ENCODE measurements at places on chromosomes 3 and 15.

DNA sequence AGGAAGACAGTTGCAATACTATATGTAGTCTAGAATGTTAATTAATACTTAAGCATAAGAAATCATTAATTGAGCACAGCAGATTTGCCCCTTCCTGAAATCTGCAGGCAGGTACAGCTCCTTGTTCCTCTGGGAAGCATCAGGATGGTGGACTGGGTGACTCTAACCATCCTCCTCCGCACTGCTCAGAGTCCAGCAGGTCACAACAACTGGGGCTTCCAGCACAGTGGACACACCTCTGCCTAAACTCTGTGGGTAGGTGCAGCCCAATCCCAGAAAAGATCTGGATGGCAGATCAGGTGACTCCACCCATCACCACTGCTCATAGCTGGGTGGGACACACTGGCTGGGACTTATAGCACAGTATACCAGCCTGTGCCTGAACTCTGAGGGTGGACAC is 189.9 kb upstream of the TMCO5A start:
- DNase-seq: no peak

GRCh38 chr3:123032057-123032456 is 4.5 kb upstream of the SEMA5B start:
- DNase-seq: no peak

- no peak for DNase-seq
Observed at GRCh38 chr15:68616397-68616796, 37.6 kb downstream of the CORO2B start.

- peak; percentile 80 for DNase-seq
Observed at GRCh38 chr3:72488738-72489035, 359.6 kb downstream of the SHQ1 start.

DNA sequence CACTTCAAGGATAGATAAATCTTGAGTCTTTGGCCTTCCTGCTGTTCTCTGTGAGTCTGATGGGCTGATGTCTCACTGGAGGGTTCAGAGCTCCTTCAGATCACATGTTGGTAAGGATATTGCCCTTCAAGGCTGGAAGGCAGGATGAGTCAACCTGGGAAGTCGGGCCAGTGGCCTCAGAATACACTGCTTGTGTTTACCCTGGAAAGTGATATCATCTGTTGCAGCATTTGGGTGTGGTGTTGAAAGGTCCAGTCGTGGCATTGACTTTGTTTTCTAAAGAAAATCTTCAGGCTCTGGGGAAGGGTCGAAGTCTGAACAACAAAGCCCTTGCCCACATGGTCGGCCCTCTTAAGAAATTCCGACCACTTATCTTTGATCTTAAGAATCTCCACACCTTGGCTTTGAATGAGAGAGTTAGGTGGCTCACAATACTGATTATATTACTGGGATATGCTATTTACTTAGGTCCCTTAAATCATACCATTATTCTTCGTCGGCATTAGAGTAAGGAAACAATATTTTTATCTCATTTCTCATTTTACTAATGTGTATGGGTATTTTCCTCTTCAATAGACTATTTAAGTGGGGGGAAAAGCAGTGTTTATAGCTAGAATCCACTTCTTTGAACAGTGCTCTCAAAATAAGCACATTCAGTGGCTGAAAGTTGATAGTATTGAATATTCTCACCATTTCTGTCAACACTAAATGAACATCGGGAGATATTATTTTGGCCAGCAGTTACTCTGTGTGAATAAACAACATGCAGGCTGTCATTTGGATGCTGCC is 303.9 kb upstream of the RASGRP1 start:
- peak; percentile 97 for DNase-seq

DNA sequence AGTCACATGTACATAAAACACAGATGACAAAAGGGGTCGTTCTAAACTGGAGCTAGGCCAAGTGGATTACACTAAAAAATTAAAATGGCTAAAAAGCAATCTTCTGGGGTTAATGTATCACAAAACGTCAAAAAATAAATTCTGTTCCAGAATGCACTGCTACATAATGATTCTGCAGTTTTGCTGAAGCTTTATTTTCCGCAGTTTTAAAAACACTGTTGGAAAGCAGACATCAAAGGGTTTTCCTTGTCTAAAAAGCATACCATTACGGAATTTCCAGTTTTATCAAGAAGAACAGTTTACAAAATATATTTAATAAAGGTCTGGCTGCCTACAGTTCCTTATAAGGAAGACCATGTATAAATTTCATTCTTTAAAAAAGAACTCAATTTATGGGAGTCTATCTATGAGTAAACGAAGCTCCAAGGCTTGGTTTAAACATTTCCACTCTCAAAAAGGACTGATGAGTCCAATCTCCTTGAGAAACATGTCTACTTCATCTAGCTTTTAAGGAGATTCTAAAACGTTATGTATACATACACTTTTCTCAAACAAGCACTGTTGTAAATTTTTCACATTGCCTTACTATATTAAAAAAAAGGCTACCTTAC is 1.3 kb downstream of the DMXL2 start:
- DNase-seq: no peak

DNA sequence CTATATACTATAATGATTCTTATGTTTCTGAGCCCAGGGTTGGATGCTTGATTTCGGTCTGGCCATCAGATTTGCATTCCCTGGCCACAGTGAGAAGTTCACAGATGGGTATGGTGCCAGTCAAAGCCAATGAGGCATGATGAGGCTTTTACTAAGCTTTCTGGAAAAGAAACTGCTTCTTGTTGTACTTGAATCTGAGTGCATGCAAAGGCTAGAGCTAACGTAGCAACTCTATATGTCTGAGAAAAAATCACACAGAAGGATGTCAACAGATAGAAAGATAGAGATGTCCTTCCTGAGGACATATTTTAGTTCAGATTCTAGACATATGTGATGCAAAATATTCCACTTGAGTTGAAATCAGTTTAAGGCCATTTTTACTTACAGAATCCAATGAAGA is 608.1 kb downstream of the ROBO1 start:
- no peak for DNase-seq

DNA sequence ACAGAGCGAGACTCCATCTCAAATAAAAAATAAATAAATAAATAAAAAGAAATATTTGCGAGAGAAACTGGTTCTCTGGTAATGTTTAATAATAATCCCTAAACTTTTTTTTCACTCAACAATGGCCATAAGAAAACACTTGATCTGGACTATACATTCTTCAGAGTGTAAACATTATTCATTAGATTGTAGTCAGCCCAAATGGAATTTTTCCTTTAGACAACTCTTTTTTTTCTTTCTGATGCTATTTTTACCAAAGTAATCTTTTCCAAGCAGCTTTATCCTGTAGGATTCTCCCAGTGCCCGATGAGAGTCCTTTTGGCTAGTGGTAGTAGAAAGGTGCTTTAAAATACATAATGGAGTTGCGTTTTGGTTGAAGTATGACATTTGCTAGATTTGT is 90.4 kb downstream of the NEDD4 start:
- DNase-seq: no peak

DNA sequence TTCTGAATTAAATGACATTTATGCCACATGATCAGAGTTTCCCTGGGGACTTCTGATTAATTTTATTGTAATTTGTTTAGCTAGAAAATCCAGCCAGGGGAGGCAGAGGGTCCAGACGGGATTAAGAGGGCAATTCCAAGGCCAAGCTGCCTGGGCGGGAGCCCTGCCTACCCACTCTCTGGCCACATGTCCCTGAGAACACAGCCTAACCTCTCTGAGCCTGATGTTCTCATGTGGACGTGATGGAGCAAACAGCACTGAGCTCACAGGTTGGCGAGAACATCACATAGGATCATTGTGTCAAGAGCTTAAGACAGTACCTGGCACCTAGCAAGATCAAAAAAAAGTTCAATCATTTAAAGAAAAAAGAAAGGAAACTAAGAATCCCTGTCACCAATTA is 1.0 kb downstream of the LRRC2 start:
- DNase-seq: no peak

DNA sequence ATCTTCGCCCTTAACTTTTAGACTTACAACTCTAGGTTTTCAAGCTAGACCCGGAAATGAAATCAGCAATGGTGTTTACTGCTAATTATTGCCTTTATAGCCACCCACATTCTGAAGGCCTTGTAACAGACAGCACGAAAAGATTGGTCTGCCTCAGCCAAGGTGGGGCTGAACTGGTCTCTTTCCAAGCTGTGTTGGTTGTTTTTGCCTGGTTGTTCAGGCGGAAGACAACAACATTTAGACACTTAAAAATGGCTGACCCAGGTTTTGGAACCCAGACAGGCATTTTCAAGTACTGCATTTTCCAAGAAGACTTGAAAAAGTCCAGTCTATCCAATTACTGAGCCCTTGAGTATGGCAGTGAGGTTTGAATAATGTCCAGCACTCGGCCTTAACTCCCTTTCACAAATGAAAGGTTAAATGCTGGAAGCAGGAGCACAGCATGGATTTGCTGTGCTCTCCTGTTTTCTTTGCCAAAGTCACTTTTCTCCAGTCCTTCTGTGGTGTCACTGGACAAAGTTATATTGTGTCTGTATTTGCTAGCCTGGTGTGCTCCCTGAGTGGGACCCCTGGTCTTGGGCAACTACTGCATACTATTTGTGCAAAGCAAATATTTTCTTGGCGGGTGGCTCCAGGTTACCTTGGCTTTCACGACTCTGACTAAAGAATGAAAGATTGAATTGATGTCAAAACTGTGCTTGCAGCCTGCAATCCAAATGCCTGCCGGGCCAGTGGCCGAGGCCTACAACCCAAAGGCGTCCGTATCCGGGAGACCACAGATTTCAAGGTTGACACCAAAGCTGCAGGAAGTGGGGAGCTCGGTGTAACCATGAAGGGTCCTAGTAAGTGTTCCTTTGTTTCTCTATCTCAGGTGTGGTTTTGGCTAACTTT is 93.5 kb downstream of the FLNB start:
- no peak for DNase-seq

- no peak for DNase-seq
Observed at GRCh38 chr3:3134750-3135448, 8.2 kb downstream of the TRNT1 start.

- DNase-seq: no peak
Observed at GRCh38 chr3:37811625-37812498, 49.8 kb upstream of the CTDSPL start.

GRCh38 chr15:86060674-86061073 is 19.0 kb upstream of the AGBL1 start:
- DNase-seq: no peak

- DNase-seq: no peak
Observed at GRCh38 chr3:134704556-134704955, 53.7 kb upstream of the KY start.

- DNase-seq: no peak
Observed at GRCh38 chr15:78112551-78112950, 18.7 kb downstream of the CIB2 start.

Measured in M059J (cell line).